Fibroblast of the conjunctiva (primary cell): ENCODE measurements at places on chromosomes 2 and 18.
A peak's percentile ranks its signal among the peaks of the same experiment; 100 is the strongest.

DNA sequence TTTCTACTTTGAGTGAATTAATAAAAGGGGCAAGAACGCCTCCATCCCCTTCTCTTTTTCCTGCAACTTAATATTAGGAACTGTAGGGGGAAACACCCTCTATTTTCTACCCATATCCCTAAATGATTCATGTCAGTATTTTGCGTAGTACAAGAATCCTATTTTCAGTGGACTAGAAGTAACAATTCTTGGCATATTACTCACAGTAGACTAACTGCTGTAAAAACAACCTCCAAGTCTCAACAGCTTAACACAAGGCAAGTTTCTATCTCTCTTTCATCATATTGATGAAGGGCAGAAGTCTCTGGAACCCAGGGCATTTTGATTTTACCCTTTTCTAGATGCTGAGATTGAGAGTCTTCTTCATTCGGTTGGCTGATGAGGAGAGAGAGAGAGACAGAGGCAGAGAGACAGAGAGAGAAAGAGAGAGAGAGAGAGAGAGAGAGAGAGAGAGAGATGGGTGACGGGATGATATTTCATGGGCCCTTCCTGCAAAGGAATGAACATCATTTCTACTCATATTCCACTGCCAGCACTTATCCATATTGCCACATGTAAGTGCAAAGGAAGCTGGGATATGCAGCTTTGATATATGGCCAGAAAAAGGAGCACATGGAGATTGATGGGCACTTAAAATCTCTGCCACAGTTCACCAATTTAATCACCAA, 481.6 kb downstream of the LPIN1 start:
- peak; percentile 43 for DNase-seq

- DNase-seq, result no peak
These were observed 872 bp downstream of the ASB1 start for GRCh38 chr2:238427435-238428162.

- peak; percentile 73 for DNase-seq
These were observed at the start of gene IFIH1 for GRCh38 chr2:162318328-162319180. TSS of gene IFIH1 (minus strand) at chr2:162318684. CDS start at chr2:162318307, 377 bp downstream.

DNA sequence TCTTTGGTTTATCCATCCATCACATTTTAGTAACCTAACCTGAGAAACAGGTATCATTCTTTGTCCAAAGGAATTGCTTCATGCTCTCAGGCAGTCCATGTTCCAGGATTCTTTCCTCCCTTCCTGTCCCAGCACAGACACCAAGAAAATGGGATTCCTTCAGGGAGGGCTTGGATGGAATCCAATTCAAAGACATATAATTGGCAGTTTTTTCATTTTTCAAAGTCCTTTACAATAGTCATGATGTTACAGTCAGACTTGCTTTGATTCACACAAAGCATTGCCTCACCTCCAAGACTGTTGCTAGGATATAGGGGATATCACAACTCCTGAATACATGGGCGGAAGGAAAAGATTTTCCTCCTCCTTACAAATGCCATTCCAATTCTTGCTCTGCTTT, 241.4 kb upstream of the ACVR2A start:
- no peak for DNase-seq

DNA sequence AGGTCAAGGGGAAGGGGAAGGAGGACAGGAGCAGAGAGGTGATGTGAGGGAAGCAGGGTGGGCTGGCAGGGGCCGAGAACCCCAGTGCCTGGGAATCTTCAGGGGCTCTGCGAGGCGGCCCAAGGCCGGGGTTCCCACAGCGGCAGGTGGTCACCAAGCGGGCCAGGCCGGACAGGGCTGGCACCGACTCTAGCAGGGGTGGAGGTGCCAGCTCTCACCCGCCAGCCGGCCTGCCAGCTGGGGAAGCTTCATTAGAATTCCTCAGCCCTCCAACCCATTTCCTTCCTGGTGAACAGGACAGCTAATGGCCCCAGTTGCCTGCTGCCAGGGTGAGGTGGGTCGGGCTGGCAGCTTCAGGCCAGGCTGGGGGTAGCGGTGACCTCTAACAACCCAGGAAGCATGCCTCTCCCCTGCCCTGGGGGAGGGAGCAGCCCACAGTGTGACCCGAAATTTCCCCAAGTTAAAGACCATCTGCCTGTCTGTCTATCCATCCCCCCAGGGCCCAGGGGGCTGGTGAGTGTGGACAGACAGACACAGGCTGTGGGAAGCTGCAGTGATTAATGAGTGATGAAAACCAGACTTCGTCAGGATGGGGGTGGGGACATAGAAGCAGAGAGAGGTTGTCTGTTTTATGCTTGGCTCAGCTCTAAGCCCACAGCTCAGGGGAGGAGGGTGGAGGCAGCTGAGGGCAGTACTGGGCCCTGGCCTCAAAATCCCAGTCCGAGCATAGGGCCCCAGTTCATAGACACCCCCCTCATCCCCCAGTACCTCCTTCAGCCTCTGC, 144.1 kb downstream of the ZFP36L2 start:
- DNase-seq, result peak; percentile 78

DNA sequence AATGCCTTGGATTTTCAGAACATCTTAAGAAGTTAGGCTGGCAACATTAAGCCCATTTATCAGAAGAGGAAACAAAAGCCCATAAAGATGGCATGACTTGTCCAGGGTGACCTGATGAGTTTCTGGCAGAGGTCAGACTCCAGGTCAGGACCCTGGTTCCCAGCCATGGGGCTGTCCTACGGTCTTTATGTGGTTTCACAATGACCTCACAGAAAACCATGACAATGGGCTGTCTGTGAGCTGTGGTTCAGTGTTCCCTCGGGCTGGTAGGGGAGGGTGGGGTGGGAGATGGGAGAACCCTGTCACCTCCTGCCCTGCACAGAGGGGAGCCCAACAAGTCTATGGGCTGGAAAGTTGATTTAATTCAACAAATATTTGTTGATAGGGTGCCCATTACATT, 101.8 kb downstream of the LOXHD1 start:
- no peak for DNase-seq

DNA sequence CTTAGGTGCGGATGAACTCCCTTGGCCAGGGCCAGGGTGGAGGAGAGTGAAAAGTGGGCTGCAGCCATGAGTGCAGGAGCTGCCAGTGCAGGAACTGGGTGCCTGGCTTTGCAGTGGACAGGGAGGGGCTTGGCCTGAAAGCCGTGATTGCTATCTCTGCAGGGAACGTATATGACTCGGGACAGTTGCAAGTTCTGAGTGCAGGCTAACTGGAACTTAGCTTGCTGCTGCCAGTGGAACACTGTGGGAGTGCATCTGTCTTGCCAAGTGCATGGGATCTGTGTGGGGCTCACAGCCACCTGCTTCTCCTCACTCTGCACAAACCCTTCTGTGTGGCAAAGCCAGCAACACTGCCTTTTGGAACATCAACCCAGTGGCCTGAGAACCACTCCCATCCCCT, 36.9 kb downstream of the FLACC1 start:
- no peak for DNase-seq

DNA sequence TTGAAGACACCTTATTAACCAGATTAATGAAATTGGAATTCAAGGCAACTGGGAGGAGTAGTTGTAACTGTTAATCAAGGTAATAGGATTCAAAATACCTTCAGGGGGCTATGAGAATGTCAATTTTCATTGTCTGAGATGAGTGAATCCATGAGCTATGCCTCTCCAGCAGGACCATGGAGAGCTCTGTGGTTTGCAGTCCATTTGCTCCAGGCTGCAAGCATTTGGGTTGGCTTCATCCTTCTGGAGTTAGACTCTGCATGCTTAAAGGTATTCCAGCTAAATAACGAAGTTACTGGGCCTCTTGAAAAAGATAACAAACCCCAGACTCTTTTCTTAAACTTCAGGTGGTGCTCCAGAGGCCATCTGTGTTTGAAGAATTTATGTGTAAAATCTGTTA, 207.1 kb upstream of the SLC8A1 start:
- no peak for DNase-seq

DNA sequence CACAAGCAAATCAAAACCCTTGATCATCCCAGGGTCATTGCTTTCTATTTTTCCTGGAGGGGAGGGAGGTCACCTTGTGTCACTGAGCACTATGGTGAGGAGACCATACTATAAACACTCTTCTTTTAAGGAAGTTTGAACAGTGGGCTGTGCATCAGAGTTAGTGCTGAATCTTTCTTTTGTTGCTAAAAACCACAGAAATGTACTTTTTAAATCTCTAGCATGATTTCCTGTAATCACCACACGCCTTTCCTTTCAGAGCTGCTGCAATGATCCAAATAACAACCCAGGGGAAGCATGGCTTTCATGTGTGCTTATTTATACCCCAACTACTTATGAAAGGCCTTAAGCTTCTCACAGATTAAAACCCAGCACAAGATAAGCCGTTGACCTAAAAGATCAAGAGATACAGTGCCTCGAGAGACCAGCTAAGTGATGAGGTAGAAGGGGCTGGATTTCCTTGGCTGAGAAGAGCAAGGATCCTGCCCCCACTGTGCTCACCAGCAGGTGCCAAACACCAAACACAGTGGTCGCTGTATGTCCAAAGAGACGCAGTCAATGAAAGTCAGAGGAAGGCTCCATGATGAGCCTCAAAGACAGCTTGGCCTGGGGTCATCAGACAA, 34.7 kb downstream of the TRABD2A start:
- no peak for DNase-seq

DNA sequence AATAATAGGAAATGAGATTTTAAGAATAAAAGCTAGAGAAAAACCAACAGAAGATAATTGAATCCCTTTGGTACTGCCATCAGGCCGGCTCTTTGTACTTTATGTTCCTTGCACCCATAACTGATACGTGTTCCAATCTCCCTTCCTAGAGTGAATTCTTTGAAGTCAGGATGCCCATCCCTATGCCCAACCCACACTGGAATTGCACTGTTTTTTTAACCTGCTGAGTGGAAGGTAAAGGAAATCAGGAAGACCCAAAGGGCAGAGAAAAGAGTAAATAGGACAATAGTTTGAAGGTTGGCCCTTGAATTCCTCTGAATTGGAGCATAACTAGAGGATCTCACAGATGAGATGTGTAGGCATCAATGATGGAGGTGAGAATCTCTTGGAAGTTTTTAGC, 4.4 kb upstream of the ATG16L1 start:
- no peak for DNase-seq

DNA sequence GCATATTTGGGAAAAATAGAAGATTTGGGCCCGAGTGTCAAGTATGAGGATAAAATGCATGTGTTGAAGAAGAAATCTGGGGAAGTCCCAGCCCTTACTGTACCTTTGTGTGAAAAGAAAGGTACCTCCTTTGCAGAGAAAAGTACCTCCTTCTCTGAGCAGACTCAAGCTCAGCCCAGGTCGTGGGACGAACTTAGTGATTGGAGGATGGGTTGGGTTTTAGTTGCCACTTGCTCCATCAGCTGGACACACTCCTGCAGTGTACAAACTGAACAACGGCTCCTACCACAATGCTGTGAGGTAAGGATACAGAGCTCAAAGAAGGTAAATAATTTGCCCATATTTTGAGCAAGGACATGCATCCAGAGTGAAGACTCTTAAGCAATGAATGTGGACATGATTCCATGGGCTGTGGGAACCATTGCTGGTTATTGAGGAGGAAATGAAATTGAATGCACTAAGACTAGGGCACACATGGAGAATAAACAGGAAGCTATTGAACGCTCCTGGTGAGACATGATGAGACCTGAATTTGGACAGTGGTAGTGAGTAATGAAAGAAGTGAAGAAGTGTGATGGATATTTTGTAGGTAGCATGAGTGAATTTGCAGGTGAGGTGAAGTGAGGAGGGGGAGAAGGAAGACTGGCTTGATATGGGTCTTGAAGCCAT, 49.8 kb upstream of the IL1RL1 start:
- no peak for DNase-seq

DNA sequence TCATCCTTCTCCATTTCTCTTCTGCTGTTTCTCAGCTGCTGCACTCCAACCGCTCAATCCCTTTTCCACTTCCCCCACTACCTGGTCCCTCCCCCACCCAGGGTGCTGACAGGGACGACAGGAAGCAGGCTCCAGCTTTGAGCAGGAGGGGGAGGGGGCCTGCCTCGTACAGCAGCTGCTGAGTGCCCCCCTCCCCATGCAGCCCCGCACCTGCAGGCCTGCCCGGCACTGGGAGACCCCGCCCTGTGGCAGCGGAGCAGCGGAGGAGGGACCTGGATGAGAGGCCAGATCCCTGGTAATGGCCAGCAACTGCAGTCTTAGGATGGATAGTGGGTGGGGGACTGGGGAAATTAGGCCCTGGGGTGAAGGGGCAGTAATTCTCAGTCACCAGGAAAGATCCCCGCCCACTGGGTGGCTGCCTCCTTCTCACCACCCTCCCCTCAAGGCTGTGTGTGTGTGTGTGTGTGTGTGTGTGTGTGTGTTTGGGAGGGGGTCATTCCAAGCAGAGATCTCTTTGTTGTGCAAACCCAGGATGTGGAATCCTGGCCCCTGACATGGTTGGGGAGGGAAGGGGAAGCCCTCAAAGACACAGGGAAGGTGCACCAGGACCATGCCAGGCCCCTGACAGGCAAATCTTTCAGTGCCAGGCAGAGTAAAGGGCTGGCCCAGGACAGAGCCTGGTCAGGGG, 6.8 kb upstream of the CRYBA2 start:
- no peak for DNase-seq

- DNase-seq, result peak; percentile 30
These were observed 76.4 kb downstream of the AP1S3 start for GRCh38 chr2:223760838-223761502.

GRCh38 chr18:49558356-49558755, 3.5 kb upstream of the LIPG start:
- no peak for DNase-seq

DNA sequence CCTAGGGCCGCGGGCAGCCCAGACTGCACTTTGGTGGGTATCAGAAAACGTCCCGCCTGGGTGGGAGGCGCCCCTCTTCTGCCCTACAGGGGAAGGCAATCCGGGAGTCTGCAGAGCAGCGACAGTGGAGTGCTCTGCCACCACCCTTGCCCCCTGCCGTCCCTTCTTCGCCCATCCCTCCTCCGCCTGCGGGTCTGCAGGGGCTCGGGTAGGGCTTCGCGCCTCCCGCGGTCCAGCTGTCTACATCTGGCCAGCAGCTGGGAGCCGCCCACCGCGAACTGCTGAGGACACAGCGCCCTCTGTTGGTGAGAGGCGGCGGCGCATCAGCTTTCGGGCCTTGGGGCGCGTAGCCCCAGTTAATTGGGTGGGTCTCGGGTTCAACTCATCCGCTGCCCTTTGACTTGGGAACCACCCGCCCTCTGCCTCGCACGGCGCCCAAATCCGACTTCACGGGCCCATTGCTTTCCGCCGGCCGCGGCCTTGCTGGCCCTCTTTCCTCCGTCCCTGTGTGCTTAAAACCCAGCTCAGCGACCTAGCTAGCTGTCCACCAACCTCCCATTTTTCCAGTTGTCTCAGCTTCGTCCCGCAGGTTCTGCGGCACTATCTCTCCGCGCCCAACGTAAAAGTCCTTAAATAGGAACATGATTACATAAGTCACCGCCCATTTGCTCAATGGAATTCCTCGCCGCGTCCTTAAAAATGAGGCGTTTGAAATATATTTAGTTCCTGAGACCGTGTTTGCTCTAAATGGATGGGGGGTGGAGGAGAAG, 17.6 kb downstream of the WNT10A start:
- DNase-seq, result peak; percentile 20

DNA sequence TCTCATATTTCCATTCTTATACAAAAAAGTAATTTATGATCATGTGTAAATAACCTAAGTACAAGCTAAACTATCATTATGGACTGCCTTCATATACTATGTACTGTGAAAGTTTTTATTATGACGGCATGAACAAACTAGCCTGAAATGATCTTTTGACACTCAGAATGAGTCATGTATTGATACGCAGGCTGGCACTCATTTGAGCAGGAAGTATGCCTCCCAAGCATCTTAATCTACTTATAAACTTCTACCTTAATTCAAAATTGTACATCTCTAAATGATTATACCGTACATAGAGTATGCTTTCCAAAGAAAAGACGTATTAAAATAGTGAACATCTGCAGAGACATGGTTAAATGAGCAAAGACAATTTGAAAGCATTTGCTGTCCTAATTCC, 207.1 kb upstream of the SPOPL start:
- no peak for DNase-seq
